Posterior cingulate gyrus (tissue), 11 donors: ENCODE measurements at places on chromosomes 13 and 19.

GRCh38 chr13:45439781-45440462 lies 21.7 kb upstream of the SLC25A30 start:
- DNase-seq = no peak

DNA sequence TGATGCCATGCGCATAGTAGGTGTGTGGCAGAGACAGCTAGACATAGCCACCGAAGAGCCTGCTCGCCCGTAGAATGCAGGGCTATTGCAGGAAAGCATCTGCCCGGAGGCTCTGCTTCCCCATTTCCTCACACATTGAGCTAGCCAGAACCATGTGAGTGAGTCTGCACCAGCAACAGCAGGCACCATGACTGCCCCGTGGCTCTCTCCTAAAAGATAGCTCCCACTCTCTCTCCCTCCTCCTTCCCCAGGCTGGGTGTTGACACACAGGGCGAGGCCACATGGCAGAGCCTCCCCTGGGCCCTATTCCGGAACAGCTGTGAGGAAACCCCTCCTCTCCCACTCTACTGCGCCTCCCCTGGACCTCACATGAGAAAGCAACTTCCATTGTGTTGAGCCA lies 52.3 kb upstream of the ATP12A start:
- no peak for DNase-seq

- no peak for DNase-seq
Measured at GRCh38 chr19:12867120-12868099, 13.8 kb downstream of the DNASE2 start.

DNA sequence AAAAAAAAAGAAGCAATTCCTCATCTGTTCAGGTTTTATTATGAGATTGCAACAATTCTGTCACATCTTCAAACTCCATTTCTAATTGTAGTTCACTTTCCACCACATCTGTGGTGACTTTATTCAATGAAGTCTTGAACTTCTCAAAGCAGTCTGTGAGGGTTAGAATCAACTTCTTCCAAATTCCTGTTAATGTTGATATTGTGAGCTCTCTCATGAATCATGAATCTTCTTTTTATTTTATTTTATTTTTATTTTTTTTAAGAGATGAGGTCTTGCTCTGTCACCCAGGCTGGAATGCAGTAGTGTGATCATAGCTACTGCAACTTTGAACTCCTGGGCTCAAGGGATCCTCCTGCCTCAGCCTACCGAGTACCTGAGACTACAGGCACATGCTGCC lies 19.6 kb downstream of the ARHGAP35 start:
- no peak for DNase-seq

DNA sequence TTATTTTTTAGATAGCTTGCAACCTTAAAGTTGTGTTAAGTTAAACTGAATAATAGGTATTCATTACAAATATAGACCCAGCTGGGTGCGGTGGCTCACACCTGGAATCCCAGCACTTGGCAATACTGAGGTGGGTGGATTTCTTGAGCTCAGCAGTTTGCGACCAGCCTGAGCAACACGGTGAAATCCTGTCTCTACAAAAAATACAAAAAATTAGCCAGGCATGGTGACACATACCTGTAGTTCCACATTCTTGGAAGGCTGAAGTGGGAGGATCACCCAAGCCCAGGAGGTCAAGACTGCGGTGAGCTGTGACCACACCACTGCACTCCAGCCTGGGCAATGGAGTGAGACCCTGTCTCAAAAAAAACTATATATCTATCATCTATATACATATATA lies 386.5 kb downstream of the PCDH17 start:
- DNase-seq = no peak

- no peak for DNase-seq
Measured at GRCh38 chr13:47480951-47481350, 520.1 kb downstream of the SUCLA2 start.

- DNase-seq = no peak
Measured at GRCh38 chr19:39939556-39939955, 5.1 kb upstream of the FCGBP start.

- no peak for DNase-seq
Measured at GRCh38 chr13:112819111-112819510, 129.3 kb downstream of the ATP11A start.

DNA sequence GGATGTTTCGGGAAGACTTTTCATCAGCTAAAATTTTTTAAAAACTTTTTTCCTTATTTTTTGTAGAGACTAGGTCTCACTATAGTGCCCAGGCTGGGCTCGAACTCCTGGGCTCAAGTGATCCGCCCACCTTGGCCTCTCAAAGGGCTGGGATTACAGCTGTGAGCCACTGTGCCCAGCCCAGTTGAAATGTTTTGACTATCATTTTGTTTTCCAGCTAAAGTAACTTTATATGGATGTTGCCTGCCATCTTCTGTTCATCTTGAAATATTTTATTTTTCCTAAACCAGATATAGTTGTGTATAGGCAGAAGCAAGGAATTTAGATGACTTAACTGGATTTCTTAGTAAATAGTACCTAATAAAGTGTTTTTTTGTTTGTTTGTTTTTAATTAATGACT lies 7.0 kb downstream of the CAB39L start:
- no peak for DNase-seq

DNA sequence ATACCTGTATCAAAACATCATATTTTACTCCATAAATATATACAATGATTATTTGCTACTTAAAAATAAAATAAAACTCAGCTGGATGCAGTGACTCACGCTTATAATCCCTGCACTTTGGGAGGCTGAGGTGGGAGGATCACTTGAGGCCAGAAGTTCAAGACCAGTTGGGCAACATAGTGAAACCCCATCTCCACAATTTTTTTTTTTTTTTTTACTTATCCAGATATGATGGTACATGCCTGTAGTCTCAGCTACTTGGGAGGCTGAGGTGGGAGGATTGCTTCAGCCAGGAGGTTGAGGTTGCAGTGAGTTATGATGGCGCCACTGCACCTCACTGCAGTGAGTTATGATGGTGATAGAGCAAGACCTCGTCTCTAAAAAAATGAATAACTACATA lies 22.4 kb downstream of the POU2F2 start:
- DNase-seq = no peak

- no peak for DNase-seq
Measured at GRCh38 chr13:71021825-71022422, 845.1 kb downstream of the DACH1 start.

DNA sequence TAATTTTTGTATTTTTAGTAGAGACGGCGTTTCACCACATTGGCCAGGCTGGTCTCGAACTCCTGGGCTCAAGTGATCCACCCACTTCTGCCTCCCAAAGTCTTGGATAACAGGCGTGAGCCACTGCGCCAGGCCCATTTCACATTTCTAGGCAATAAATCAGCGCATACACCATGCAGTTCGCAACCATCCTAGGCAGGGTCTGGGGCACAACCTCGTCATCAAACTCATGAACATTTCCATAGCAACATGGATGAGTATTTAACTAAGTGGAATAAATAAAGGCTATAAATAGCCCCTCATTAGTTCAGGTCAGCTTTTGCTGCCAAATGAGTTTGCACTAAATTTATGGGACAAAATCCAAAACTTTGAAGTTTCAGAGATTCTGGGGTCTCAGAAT lies 8.2 kb downstream of the MEIS3 start:
- DNase-seq = no peak
